Muscle of arm (tissue), 14 donors: ENCODE measurements at places on chromosomes 4 and X.
A peak's percentile ranks its signal among the peaks of the same experiment; 100 is the strongest.

GRCh38 chrX:21991504-21991903 lies 40.6 kb upstream of the PHEX start:
- no peak for DNase-seq

GRCh38 chr4:34771632-34772031 lies 1472.7 kb downstream of the ARAP2 start:
- no peak for DNase-seq

DNA sequence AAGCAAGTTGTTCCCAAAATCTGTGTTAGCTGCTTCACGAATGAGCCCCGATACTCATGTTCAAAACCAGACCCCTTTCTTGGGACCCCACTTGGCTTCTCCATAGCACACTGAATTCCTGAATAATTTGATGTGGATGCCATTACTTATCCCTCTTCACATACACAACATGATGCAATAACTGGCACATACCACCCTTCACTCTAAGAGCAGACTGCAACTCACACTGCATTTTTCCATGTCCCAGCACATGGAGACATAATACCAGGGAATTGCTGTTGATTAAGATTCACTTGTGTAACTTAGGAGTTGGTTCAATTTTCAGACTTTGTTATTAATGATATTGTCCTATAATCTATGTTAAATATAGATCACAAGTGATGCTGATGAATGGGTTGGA lies 213.4 kb downstream of the MAML3 start:
- DNase-seq: no peak

DNA sequence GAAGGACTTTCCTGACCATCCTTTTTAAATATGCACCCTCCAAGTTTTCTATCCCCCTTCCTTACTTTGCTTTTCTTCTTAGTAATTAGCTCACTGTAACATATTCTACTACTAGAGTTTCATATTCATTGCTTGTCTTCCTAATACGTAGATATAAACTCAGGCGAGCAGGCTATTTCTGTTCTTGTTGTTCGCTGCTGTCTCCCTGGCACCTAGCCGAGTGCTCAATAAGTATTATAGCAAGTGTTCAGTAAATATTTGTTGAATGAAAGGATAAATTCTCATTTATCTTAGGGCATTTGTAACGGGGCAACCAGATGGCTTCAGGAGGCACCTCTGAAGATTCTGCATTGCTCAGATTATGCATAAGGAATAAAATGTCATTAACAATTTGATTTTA lies 6.8 kb upstream of the RHOH start:
- DNase-seq: peak; percentile 39

GRCh38 chr4:38691251-38692008 lies 27.4 kb downstream of the KLF3 start:
- DNase-seq: no peak

GRCh38 chr4:112978691-112979472 lies 70.6 kb upstream of the ANK2 start:
- no peak for DNase-seq

GRCh38 chrX:150753357-150753756 lies 60.2 kb downstream of the MTMR1 start:
- DNase-seq: no peak

DNA sequence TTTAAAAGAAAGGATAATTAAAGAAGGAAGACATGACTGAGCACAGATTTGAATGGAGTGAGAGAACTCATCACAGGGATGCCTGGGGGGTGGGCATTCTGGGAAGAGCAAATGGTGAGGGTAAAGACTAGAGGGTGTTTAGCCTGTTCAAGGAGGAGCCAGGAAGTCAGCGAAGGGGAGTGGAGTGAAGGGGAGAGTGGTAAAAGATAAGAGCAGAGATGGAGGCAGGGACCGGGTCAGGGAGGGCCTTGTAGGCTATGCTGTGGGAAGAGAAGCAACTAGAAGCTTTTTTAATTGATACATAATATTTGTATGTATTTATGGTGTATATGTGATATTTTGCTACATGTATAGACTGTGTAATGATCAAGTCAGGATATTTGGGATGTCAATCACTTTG lies 2.2 kb upstream of the VGLL1 start:
- DNase-seq: no peak

DNA sequence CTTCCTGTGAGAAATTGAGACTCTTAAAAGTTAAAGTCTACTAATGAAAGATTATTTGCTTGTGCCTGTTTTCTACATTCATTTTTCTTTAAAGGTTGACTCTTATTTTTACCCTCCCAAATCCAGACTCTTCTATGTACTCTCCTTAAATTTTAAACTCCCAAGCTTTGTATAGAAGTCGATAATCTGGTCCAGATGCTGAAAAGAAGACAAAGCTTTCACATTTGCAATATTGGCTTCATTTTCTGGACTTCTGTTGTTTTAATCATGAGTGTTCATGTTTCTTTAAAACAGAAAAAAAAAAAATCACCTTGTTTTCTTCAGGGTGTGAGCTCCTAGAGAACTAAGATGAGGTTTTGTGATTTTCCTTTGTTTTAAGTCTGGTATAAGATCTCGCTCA lies 53.2 kb upstream of the TBC1D14 start:
- DNase-seq: no peak

DNA sequence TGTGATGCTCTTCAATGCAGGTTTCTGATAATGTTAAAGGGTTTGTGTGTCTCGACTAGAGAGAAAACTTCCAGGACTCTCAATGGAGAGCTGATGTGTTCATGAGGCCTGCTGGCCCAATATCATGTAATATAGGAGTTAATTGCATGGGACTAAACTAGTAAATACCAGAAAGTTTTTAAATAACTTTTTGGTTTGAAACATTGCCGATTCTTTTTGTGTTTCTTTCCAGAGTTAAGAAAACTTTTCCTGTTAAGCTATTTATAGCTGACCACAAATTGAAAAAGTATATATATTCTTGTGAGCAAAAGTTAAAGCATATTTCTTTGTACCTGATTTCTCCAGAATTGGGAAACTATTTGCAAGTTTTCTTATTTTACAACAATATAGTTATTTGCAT lies 49.7 kb downstream of the FAM9B start:
- no peak for DNase-seq

DNA sequence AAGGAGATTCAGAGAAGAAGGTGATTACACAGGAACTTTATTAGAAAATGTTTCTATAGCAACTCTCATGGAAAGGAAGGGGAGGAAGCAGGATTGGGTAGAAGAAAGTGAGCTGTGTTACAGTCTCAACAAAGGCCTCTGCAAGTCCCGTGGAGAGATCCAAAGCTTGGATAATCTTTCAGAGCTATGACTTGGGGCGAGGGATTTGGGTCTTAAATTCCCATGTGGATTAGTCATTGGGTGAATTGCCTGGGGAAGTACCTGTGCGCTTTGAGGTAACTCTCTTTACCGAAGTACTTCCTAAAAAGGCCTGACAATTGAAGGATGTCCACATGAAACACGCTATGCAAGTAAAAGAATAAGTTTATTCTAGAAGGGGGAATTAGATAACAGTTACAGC lies 133.8 kb upstream of the ANKRD50 start:
- no peak for DNase-seq

DNA sequence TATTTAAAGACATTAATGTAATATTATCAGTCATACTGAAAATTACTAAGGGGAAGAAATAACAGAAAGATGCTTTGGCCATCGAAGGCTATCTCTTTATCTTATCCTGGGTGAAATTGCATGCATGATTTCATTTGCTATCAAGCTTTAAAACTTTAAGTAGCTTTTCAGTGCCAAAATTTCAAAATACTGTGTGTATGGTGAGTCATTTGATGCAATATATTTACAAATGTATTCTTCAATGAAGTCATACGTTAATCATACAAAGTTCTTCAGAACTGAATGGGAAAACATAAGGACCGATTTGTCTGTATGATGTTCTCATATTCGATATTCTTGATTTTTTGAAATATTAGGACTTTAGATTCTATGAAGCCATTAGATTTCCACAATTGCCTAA lies 1295.8 kb upstream of the AGA start:
- no peak for DNase-seq

DNA sequence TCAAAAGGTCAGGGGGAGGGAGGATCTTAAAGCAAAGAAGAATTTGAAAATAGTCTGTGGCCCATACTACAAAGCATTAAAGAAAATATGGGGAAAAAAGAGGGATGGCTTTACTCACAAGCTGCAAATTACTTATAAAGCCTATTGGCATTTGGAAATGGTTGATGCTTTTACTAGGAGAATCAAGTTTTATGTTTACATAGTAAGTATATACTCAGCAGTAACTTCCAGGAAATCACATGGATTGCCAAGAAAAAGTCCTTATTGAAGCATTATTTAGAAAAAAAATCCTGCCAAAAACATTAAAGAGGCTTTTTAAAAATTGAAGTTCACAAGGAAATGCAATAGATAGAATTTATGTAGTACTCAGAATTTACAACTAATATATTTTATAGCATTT lies 8.4 kb upstream of the SH3RF1 start:
- DNase-seq: no peak

DNA sequence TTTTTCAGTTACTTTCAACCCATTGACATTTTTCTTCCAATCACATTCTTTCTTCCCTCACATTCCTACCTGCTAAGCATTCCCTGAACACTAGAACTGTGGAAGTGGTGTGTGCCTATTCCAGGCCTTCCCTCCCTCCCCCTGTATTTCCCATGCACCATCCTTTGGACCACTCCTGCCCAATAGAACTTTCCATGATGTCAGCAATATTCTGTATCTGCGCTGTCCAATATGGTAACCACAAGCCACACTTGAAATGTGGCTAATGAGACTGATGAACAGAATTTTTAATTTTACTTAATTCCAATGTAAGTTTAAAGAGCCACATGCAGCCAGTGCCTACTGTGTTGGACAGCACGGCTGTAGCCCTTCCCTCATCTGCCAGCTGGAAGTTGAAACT lies 57.5 kb downstream of the DCTD start:
- DNase-seq: no peak

- no peak for DNase-seq
These were observed 145.2 kb upstream of the FTHL17 start for GRCh38 chrX:31217084-31217483.

GRCh38 chrX:38561951-38562719 lies 793 bp downstream of the TSPAN7 start:
- DNase-seq: no peak

- no peak for DNase-seq
These were observed 10.8 kb upstream of the SFRP2 start for GRCh38 chr4:153799694-153800074.

DNA sequence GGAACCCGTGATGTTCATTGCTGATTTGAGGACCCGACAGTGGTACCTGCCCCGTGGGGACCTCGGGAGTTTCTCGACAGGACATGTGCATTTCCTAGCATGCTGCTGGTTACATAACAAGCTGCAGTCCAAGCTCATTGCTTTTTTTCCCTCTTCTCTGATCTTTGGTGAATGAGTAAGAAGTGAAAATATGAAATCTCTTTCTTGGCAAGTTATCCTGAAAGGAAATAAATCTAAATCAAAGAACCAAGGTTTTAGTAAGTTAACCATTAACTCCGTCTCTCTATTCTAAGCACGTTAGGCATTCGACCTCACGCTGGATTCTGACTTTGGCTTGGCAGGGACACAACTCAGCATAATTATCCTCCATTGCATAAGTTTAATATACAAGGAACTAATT lies 86.6 kb downstream of the STK32B start:
- DNase-seq: no peak

- peak; percentile 71 for DNase-seq
These were observed 171.1 kb downstream of the LARP7 start for GRCh38 chr4:112808001-112808400.

DNA sequence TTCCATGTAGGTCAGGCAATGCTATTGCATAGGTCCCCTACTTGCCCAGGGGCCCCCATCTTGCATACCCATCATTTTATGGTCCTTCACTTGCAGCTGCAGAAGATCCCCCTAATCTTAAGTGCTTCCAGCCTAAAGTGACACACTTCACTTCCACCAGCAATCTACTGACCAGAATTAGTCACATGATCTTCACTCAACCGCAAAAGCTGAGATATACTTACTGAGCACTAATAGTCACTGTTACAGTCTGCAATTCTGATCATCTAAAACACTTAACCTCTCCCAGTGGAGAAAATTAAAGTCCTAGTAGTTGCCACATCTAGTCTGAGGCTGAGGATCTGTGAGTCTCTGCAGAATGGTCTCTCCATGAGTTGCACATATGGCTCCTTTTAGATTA lies 82.1 kb downstream of the AREG start:
- DNase-seq: no peak

- no peak for DNase-seq
These were observed 393.9 kb upstream of the CTSO start for GRCh38 chr4:156347412-156348075.

DNA sequence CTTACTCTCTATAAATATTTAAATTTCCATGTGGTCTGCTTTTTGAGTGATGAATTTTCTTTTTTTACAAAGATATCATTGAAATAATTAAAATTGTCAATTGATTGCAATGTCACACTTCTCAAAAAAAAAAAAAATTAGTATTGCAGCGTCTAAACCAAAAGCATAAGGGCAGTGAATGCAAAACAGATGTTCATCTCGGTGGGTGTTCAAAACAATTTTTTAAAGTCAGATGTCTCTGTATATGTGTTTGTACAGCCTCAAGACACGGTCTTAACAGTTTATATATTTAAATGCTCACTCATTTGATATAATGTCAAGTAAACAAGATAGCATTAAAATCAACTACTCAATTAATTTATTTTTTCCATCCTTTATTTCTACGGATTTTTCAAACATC lies 52.3 kb downstream of the PALLD start:
- DNase-seq: no peak
